ENCODE measurements at places on chromosomes 1 and 21.

DNA sequence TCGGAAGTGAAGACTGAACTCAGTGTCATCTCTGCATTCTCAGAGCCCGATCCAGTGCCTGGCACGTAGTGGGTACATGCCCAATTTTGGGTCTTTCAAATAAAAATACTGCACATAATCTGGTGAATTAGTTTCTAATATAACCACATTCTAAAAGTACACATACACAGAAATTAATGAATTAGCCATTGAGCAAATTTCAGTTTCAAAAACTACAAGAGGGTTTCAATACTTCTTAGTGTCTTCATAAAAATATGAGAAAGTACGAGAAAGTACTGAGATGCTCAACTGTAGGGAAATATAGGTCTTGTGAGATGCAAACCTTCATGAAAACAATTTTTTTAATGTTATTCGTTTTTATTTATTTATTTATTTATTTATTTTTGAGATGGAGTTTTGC, 86.9 kb downstream of the SMYD2 start:
- DNase-seq = no peak

- no peak for DNase-seq
Observed at GRCh38 chr1:56646611-56647010, 1.5 kb downstream of the PRKAA2 start.

GRCh38 chr1:25568834-25569596, 25.6 kb downstream of the LDLRAP1 start:
- no peak for DNase-seq

- no peak for DNase-seq
Observed at GRCh38 chr1:42118125-42118524, 35.1 kb upstream of the GUCA2B start.

DNA sequence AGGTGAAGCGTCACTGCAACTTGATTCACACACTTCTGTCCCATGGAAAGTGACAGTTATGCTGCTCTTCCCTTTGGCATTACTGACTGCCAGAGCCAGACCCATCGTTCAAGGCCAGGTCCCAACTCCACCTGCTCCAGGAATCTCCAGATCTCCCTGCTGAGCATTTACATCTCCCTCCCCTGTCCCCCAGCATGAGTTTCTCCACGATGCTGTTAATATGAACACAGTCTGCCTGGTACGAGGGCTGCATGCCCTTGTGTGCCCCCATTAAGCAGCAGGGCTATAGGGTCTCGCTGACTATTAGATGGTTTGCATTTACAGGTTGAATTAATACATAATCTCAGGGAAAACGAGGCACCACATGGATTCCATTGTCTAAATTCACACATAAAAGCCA, 4.3 kb downstream of the F3 start:
- no peak for DNase-seq

DNA sequence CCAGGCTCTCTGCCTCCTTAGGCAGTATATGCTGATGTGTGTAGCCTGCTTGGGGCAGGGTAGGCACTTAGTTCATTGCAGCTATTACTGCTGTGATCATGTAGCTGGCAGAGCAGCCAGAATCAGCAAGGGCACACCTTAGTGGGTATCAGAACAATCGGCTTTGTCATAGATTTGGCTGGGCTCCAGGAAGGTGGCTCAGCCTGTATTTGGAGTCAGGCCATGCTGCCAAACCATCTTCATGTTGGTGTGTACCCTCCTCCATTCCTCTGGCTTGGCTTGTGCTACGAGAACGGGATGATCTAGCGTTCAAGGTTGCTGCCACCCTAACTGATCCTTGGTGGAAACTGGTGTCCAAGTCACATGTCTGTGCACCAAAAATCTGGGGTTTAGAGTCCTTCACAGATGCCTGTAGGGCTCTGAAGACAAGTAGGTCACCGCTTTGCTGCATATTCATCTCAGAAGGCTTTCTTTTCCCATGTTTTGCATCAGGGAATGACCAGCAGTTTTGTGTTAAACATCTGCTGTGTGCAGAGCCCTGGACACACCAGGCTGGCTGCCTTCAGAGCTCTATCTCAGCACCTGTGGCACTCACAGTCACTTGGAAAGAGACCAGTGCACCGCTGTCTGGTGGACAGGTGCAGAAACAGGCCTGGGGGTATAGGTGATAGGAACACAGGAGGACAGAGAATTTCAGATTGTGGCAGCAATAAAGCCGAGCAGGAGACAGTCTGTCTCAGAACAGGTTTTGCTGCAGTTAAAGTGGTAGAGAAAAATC, 23.7 kb downstream of the VANGL1 start:
- peak; percentile 45 for DNase-seq
